ENCODE measurements at places on chromosomes 1 and 21.

DNA sequence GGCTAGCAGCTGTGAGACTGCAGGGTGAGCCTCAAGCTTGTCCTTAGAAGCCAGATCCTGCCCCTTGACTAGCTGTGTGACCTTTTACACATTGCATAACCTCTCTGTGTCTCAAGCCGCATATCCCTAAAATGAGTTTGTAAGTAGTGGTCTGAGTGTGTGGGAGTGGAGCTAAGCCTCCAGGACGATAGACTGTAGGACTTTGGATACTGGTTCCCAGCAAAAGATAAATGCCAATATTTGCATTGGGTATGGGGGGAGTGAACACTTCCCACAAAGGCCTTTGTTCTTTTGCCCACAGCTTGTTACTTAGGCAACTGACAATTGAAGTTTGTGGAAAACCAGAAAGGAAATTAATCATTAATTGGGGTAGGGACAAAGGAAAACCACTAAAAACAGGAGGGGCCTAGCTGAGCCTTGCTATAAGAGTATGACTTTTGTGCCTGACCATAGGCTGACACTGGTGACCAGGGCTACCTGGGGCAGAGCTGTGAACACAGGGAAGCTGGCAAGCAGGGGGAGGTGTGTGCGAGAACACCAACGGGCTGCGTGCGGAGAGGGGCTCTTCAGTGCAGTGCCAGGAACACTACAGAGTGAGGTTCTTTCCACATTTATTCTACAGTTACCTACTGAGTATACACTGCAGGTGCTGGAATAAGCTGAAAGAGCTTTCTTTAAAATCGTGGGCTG lies 102.4 kb upstream of the ETV3 start:
- DNase-seq = no peak

DNA sequence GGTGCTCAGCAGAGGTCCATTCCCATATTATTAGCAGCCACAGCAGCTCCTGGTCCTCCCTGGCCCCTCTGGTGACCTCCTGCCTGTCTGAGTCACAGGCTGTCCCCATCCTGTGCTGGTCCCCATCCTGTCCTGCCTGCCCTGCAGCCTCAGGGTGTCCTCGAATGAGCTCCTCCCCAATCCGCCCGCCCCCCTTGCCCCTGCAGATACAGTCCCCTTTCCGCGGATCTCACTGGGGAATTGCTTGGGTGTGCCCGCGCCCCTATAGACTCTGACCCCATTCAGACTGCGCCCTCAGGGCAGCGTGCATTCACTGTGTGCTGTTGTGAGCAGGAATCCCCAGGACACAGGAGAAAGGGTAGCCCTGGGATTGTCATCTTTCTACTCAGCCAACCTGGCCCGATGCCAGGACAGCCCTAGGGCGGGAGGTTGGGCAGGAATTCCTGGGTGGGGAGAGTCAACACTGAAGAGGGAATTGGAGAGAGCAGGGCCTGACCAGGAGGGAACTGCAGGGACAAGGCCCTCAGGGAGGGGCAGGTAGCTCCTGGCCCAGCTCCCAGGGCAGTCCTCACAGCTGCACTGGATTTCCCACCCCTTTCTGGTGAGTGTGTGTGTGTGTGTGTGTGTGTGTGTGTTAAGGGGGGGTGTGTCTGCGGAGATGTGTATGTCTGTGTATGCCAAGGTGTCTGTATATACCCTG lies 1.1 kb upstream of the GUCA2A start:
- DNase-seq = peak; percentile 56

DNA sequence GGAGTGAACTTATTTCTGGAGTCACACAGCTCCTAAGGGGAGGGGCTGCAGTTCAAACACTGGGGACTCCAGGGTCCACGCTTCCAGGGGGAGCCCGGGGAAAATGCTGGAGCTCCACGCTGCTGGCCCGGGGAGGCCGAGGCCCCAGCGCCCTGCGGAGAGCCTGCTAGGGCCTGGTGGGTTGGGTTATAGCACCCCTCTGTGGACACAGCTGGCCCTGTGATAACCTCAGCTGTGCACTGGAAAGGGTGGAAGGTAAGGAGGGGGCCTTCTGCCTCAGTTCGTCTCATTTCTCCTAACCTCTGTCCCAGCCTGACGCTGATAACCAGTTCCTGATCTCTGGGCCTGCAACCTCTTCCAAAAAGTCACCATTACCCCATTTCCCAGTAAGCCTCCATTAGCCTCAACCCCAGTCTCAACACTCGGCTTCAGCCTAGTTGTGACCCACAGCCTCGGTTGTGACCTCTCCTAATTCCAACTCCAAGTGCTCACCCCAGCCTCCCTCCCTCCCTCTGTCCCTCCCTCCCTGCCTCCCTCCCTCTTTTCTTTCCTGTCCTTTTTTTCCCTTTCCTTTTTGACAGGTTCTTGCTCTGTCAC lies 7.1 kb downstream of the NBL1 start:
- no peak for DNase-seq

DNA sequence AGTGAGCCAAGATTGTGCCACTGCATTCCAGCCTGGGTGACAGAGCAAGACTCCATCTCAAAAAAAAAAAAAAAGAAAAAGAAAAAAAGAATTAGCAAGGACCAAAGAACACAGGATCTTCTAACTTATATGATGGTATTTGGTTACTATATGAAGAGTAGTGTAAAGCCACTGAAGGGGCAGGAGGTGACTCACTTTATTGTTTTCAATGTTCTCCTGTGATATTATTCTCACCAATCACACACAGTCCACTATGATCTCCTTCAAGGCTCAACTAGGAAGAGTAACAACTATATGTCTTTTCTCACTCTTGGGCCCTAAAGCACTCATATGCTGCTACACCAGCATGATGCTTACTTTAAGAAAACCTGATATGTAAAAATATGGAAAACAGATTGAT lies 26.7 kb downstream of the RC3H1 start:
- DNase-seq = no peak

- no peak for DNase-seq
Measured at GRCh38 chr1:79777481-79778219, 771.1 kb upstream of the ADGRL4 start.

DNA sequence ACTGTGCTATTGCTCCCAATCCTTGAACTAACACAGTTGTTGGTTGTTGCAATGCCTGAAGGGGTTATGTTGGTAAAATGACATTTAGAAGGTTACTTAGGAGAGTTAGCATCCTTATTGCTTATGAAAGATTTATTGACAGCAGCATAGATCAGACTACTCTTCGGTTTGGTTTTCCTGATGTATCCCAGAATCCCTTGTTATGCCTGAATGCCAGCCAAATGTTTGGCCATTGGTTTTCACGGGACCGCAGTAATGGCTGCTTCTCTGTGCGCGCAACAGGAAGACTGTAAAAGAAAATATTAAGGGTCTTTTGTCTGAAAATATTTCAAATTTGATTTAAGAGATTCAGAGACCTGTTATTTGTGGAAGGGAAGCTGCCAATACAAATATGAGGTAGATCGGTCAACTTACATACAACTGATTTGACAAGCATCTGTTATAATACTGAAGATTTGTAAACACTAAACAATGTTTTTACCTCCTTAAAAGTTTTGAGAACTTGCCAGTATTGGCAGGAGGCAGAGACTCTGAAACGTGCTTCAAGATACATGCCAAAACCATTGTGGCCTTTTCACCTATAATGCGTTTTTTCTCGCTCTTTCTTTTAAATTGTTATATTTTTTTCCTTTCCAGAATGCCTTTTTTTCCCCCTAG lies 8.3 kb downstream of the NFIA start:
- no peak for DNase-seq

DNA sequence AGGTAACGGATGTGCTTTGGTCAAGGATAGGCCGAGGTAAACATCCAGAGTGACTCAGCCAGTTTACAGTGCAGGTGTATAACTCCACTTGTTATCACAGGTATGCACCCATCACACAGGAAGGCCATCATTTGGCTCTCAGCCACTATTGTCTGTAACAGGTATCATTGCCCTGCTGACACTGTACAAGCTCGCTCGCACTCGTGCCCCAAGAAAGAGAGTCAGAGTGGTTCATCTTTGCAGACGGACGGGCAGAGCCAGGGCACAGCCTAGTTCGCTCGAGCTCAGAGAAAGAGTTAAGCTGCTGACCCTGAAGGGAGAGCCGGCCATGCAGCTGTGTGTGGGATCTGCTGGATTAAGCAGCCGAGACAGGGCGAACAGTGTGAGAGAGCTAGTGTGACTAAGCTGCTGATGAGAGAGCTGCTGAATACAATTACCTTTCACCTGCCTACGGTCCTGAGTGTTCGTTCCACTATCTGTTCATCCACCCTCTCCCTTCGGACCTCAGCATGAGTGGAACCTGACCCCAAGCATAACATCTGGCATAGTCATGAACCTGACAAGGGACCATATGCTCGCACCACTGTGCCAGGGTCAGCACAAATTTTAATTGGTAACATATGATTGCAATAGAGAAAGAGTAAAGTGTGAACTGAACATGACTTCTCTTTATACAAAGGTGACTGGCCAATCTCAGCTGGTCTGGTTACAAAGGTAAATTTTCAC lies 27.0 kb upstream of the LYPD8 start:
- no peak for DNase-seq

DNA sequence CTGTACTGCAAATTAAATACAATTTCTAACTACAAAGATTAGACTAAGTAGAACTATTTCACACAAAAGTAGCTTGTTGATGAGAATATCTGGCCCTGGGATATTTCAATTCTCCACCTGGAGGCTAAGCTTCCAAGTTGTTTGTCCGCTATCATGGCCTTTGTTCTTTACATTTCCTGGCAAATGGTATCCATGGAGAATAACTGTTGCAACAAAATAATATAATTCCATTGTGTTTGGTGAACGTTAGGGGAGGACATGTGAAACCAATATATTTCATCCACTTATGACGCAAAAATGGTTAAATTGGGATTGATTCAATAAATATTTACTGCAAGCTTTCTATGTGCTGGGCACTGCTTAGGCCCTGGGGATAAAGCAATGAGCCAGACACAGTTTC lies 565.4 kb downstream of the PTPRC start:
- DNase-seq = no peak

DNA sequence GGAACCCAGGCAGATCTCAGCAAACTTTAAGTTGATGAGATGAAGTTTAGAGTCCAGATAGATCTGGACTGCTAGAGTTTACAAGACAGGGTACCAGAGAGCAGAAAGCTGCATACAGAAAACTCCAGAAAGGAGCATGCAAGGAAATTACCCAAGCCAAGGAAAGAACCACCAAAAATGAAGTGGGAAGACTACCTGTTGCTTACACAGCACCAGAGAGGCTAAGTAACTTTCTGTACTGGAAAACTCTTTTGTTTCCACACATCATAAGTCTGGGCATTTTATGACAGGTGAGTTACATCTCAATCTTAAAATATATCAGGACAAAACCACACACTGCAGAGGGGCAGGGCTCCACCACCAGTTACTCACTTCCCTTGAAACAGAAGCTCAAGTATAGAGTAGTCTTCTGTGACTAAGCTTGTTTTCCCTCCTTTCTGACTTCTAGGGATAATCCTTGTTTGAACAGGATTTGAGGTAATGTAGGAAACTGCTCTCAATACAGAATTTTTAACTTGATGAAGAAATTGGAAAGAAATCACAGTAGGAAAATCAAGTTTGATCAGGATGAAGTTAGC lies 17.4 kb upstream of the GJA9 start:
- DNase-seq = no peak

- no peak for DNase-seq
Measured at GRCh38 chr1:43152866-43153265, 19.2 kb downstream of the EBNA1BP2 start.

DNA sequence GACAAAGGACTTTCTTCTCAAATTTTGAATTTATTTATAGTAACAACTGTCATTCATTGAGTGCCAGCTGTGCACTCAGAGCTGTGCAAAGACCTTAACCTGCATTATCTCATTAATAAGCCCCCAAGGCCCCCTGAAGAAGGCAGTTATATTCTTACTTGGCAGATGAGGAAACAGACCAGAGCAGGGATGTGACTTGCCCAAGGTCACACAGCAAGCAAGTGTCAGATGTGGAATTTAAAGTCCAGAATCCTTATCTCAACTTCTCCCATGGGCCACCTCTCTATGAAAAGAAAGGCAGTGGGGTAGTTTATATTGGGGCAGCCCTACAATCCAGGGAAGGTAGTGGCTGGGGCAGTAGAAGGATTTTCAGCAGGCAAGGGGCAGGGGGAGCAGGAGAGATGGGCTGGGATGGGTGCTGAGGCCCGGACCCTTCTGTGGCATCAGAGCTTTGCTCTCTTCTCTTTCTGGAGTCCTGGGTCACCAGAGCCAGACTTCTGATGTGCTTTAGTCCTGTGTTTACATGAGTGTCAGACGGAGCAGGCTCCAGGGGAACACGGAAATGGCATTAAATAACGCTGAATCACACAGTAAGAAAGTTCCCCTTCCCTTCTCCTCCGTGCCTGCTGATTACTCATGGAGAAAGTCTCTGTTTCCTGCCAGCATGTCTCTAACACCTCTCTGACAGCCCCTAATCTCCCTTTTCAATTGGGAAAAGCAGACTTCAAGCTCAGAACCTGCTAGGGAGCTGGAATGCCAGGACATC lies 39.5 kb downstream of the EPHB2 start:
- peak; percentile 84 for DNase-seq

GRCh38 chr1:1090424-1091343 lies 16.6 kb upstream of the RNF223 start:
- no peak for DNase-seq

DNA sequence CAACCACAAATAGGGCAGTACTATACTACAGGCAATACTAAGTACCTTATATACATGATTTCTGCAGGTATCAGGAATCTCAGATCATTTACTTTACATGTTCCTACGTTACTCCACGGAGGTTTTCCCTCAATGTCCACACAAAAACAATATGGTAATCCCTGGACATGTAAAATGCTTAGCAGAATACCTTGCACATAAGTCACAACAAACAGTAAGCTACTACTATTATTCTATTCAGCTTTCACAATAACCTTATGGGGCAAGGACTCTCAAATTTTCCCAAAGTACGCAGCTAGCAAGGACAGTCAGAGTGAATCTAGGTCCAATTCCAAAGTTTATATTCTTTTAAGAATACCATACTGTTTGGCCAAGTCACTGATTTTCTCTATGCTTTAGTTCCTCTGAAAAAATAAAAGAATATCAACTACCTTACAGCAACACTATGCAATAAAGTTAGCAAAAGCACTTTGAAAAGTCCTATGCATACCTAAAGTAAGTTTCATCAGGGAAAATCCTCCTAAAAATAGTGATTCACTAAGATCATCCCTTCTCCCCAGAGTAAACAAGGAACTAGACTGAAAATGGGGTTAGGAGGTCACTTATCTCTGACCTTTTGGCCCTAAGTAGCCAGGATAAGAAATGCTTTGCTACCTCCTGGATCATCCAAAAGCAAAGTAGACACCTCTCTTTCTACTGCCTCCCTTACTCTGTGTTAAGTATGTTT lies 67.4 kb downstream of the LUZP1 start:
- DNase-seq = no peak

DNA sequence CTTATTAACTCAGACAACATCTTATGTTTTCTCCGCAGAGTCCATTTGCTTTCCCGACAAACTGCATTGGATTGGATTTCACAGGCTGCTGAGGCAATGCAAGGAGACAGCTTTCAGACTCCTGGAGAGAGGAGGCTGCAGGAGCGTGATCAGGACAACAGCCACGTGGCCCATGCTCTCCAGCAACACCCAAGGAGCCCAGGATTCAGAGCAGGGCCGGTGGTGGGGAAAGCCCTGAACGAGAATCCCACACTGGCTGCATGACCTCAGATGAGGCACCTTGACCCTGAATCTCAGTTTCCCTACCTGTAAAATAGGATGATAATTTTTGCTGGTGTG lies 78.3 kb upstream of the NFASC start:
- no peak for DNase-seq

- no peak for DNase-seq
Measured at GRCh38 chr1:237282208-237282783, 240.3 kb downstream of the RYR2 start.
